ENCODE measurements at places on chromosomes 2 and 18.

DNA sequence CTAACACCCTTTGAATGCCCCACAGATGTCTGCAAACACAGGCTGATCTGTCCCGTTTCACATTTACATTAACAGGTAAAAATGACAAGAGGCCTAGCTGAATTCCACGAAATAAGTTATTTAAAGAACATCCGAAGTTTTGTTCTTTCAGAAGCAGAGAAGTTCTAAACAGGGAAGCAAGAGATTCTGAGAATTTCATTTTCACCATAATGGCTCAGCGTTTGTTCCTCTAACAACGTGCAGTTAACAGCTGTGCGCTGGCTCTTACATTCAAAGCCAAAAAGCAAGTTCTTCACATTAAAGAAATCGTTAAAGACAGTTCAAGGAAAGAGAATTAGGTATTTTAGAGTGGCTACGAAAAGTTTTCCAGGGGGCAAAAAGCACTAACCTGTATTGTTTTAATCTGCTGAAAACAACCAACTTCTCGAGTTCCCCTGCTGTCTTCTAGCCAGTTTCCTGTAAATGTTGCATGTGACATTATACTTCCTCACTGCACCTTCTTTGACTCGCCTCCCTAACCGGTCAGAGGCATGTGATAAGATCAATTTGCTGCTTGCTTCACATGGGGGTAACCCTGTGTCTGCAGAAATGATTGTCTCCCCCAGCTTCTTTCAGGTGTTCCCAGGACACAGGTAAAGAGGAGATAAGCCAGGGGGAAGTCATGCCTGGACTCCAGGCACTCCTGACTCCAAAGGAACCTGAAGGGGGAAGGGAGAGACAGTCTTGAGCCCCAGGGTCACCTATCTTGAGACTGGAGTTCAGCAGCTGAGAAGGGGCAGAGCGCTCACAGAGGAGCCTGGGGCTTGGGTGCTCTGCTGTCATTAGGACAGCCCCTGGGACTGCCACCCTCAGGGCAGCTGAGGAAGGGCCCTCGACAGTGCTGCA, 36.8 kb upstream of the WIPF1 start:
- no peak for DNase-seq

DNA sequence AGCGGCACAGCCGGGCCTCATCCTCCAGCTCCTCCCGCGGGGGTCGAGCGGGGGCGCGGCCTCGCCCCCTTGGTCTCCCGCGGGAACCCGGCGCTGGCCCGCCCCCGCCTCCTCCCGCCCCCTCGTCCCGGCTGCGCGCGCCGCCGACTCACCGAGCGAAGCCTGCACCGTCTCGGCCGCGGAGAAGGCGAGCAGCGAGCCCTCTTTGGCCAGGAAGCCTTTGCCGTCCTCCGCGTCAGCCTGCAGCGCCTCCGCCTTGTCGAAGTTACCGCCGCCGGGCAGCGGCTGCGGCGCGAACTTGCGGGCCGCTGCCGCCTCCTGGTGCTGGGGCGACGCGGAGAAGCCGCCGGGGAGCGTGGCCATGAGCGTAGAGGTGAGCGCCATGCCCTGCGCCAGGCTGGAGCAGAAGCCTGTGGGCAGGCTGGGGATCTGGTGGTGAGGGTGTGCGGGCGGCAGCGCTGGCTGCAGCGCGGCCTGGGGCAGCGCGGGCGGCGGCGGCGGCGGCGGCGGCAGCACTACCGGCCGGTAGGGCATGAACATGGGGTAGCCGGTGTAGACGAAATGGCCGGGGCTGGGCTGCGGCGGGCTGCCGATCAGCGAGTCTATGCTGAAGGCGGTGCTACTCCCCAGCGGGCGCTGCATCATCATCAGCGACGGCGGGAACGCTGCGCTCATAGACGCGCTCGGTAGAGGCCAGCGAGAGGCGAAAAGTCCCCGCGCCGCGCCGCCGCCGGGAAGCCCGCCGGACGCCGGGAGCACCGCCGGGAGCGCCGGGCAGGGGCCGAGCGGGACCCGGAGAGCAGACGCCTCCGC, 683 bp downstream of the GBX2 start:
- DNase-seq, result peak; percentile 56

DNA sequence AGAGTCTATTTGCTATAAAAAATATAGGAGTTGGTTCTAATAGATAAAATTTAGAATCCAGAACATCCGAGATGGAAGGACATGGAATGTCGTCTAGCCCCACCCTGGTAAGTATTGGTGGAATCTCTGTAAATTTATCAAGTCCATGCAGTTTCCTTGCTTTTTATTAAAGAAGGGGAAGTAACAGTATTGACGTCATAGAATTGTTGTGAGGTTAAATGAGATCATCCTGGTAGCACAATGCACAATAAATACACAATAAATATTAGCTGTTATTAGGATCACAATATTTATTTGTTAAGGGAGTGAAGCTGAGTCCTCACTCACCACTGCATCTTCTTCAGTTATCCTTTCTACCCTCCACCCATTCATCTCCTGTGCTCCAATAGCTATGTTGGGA, 16.7 kb upstream of the TMEM177 start:
- no peak for DNase-seq

DNA sequence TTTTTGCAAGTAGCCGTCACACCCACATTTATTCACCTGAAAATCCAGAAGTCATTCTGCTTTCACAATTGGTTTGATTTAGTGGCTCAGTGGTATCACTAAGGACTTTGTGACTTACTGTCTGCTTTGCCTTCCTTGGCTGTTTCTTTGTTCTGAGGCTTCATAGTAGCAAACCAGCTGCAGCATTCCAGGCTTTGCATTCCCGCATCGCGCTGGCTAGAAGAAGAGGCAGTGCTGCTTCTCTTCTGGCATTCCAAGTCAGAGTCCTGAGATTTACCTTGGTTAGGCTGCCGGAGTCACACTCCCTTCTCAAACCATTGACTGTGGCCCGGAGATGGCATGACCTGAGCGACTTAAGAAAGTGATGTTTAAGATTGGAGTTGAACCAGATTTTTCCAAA, 35.1 kb downstream of the MYO1B start:
- DNase-seq, result no peak

- no peak for DNase-seq
Measured at GRCh38 chr2:205706769-205707381, 24.6 kb downstream of the NRP2 start.

DNA sequence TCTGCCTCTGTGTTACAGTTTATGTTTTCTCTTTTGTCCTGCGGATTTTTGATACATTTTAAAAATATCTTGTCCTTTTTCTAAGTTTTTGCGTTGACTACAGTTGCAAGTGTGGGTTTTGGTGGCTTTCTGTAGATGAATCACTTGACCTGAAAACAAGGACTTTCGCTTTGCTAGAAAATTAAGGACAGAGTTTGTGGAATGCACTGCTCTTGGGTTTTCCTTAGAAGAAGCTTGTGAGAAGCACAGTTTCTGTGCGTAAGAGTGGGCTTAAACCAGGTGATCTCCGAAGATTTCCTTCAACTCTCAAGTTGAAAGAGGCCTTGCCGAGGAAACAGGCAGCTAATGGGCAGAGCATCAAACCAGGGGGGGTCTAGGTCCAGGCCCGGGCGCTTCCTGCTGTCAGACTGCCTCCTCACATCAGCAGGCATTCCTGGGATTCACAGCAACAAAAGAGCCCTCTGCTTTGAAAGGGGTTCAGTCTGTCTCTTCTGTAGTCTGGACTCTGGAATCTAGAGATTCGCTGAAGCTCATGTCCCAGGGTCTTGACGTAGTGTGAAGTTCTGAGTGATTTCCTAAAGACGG, 17.3 kb downstream of the NCK2 start:
- DNase-seq, result no peak

GRCh38 chr2:155653176-155653575, 679.3 kb downstream of the NR4A2 start:
- DNase-seq, result no peak

- DNase-seq, result no peak
Measured at GRCh38 chr2:26352892-26353291, 6.3 kb upstream of the ADGRF3 start.

Data from Caco-2 (cell line).